Kasumi-1 (cell line): ENCODE measurements at places on chromosomes 2 and 18.

DNA sequence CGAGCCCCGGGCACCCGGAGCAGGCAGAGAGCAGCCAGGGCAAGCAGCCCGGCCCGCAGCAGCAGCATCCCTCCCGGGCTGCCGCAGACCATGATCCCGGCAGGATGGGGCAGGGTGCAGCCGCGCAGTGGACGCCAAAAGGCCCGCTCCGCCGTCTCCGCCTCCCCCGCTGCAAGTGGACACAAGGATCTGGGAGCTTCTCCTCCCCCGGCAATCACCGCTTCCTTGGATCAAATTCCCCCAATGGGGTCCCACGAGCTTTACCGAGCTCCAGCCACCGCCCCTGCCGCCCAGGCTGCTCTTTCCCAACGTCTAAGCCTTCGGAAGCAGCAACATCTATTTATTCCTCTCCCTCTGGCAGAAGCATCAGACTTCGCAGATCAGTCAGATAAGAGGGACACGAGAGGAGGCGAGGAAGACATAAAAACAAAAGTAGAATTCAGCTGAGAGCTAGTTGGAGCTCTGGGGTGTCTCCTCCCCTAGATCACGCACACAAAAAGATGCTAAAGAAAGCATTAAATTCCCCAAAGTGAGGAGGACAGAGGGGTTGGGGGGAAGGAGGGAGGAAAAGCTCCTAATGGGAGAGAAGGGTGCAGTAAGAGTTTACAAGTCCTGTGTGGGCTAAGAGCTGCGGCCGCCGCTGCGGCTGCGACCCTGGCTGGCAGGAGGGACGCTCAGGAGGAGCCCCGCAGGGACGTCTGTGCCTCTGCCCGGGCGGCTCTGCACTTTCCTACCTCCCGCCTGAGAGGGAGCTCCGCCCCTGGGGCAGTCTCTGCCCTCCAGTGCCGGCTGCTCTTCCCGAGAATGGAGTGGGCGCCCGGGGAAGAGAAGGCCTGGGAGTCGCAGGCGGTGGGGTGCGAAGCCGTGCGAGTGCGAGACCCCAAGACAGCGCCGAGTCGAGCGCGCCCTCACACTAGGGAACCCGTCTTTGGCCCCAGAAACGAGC, at the start of gene FRZB:
FRZB (minus strand) TSS at position 177 of the 946 bp plus-strand sequence; CDS start at position 92, 85 bp downstream.
- no peak for DNase-seq

- DNase-seq, result no peak
These were observed 29.3 kb downstream of the SLC14A1 start for GRCh38 chr18:45753286-45753685.

DNA sequence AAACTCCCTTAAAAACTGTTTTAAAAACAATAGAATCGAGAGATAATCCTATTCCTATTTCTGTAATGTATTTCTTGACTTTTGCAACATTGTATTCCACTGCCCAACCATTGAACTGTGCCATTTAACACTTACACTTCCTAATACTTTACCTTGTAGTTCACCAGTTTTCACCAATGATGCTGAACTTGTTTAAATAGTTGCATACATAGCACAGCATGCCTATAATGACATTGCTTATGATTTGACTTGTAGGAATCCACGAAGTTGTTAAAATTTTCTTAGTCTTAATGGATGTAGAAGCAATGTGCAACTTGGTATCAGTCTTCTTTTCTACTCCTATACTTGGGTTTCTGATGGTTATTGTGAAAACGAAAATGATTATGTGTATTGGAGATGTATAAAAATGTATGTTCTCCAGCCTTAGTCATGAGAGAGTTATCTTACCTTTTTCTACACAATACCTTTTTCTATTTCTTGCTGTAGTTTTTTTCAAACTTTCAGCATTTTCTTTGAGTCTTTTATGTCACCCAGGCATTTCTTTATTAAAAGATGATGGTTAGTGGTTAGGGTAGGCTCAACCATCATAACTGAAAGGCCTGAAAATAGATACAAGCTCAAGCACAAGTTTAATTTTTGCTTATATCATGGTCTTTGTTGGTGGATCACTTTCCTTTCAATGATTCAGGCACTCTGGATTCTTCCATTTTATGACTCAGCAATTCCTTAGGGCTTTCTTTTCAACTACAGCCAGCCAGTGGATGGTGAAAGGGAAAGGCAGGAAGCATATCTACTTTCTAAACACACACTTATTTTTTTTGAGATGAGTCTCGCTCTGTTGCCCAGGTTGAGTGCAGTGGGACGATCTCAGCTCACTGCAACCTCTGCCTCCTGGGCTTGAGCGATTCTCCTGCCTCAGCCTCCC, 9.4 kb downstream of the GPD2 start:
- DNase-seq, result no peak

- no peak for DNase-seq
These were observed 162.9 kb upstream of the AGAP1 start for GRCh38 chr2:235330775-235331451.

GRCh38 chr2:98350411-98350810, 4.2 kb downstream of the CNGA3 start:
- no peak for DNase-seq

DNA sequence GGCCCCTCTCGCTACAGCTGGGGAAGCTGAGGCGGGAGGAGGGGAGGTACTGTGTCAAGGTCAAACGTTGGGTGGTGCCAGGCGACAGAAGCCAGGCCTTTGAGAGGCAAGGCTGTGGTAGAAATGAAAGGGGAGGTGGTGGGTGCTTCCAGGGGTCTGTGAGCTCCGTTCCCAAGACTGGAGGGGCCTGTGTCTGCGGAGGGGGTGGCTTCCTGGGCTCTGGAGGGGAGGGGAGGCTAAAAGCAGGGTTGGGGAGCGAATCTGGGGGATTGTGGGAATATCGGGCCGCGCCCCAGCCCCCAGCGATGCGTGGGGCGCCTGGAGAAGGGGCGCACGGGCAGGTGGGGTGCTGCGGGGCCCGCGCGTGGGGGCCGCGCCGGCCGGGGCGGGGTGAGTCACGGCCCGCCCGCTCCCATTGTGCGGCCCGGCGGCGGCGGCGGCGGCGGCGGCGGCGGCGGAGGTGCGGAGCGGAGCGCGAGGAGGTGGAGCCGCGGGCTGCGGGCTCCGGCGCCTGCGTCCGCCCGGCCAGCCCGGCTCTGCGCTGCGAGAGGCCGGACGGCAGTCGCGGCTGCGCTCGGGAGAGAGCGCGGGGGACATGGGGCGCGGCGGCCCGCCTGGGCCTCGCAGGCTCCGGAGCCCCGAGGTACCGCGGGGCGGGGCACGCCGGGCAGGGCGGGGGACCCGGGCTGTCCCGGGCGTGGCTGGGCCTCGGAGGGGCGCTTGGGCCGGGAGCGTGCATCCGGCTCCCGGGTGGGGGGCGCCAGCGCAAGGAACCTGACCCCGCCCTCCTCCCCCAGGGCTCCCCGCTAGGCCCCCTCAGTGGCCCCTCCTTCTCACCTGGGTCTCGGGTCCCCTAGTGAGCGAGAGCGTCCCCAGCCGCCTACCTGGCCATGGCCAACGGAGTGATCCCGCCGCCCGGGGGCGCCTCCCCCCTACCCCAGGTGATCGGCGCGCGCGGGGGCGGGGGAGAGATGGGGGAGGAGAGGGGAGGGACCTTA, at the start of gene SLC4A3:
SLC4A3 (plus strand) TSS at position 528 of the 998 bp plus-strand sequence; CDS start at position 891, 363 bp downstream.
- DNase-seq, result no peak

- DNase-seq, result no peak
These were observed 729.1 kb downstream of the BCL11A start for GRCh38 chr2:59824314-59824713.

DNA sequence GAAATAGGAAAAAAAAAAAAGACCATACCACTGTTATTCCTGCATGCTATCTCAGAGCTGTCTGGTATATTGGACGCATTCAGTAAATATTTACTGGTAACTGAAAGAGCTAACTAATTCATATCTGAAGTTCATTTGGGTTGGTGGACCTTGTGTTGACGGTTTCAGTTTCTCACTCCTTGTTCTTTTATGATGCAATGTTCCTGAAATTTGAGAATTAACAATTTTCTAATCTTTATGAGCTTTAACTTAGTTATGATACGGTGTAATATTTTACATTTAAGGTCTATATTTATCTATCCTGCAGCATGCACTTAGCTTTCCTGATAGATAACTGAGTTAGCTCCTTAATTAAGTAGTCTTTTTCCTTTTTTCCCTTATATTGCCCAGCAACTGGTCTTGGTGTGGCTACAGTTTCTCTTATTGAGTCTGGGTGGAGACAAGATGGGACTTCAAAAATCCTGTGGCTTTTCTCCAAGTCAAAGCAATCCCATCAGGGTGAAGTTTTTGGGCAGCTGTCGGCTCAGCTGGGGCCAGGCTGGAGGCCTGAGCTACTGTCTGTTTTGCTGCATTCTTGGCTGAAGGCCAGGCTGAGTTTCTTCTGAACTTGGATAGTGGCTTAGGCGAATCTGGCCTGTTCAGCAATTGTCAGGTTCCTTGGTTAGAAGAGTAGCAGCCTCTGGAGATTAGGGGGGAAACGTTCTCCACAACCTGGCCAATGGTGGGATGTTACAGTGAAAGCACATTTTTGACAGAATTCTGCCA, 78.4 kb upstream of the MEX3C start:
- DNase-seq, result no peak

GRCh38 chr2:59183070-59183469, 941.9 kb upstream of the FANCL start:
- no peak for DNase-seq

DNA sequence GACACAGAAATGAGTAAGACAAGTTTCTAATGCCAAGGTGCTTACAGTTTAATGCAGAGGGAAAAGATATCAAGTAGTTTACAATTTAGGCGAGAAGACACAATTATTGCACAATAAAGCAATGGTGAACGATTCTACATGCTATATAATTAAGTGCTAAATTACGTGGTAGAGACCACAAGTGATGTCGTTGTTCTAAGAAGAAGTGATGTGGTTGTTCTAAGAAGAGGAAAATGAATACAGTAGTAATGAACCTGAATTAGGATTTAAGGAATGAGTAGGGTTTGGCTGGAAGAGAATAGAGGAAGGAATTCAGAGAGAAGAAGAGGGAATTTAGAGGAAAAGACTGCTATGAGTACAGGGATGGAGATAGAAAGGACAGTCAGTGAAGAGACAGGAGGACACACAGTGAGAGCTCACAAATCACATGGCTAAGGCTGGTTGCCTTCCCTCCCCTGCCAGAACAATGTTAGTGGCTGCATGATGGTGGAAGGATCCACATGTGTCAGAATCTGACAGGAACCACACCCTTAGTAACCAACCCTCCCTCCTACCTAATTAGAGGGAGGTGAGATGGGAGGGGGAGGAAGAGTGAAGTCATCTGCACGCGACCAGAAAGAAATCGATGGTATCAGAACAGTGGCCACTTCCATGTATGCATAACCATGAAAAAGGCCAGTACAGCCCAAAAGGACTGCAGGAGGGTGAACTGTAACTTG, 44.7 kb downstream of the M1AP start:
- no peak for DNase-seq
